IMR-90 (cell line): ENCODE measurements at places on chromosomes 11 and 22. TPM values are rescaled to one million over a fixed set of nuclear protein-coding genes. Genes with fewer than 3 reads are reported as not detected.

DNA sequence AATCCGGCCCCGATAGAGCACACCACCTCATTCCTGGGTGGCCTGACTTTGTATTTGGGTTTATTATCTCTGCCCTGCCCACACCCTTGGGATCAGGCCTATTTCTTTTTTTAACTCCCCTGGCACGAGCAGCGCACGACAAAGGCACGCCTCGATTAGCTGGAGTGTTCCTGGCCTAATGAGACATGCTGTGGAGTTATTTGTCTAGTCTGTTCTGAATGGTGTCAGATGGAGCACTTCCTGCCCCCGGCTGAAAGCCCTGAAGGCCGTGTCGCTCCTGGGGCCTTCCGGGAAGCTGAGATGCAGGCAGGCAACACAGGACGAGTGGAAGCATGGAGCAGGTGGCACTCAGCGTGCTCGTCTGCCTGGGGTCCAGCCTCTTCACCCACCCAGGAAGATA lies 47.1 kb downstream of the LARGE1 start:
- no peak for DNase-seq
- H3K27ac ChIP-seq = no peak overlapping the region
- H3K4me1 ChIP-seq = peaks cover 14% of the 10 kb centered on the region
- H3K4me3 ChIP-seq = no peak overlapping the region
- H3K27me3 ChIP-seq = no peaks in the 10 kb centered on the region

UBE2L3 gene
- 69.4 and 72.9 TPM in 2 replicates for polyA plus RNA-seq

GRCh38 chr22:30891443-30891755 lies 77.2 kb downstream of the MORC2 start:
- H3K27me3 ChIP-seq = no peaks in the 10 kb centered on the region
- no peak overlapping the region for H3K27ac ChIP-seq
- DNase-seq = no peak
- H3K4me3 ChIP-seq = no peak overlapping the region

HBE1 gene
- polyA plus RNA-seq = 7.7 and 12.7 TPM in 2 replicates

TCN1 gene
- not detected in 2 replicates for polyA plus RNA-seq

DNA sequence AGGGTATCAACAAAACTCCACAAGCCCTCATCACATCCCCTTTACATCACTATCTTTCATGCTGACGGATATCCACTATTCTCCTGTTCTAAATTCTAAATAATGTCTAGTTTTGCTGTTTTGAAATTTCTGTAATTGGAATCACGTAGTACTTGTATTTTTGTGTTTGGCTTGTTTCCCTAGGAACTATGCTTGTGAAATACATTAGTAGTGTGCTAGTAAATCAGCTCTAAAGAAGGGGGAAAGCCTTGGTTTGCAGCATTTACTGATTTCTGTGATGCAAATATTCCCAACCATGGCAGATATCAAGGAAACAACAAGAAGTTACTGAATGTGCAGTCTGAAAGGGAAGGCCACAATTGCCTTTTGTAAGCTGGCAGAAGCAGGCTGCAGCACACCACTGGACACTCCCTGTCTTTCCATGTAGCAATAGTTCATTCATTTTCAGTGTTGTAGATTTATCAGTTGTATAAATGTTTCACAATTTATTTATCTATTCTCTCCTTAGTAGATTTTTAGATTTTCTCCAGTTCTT lies 4.7 kb upstream of the FOLH1 start:
- H3K4me1 ChIP-seq = no peaks in the 10 kb centered on the region
- no peak for DNase-seq
- H3K27me3 ChIP-seq = no peaks in the 10 kb centered on the region
- H3K4me3 ChIP-seq = no peak overlapping the region
- no peaks in the 10 kb centered on the region for H3K36me3 ChIP-seq
- no peak overlapping the region for H3K27ac ChIP-seq

DNA sequence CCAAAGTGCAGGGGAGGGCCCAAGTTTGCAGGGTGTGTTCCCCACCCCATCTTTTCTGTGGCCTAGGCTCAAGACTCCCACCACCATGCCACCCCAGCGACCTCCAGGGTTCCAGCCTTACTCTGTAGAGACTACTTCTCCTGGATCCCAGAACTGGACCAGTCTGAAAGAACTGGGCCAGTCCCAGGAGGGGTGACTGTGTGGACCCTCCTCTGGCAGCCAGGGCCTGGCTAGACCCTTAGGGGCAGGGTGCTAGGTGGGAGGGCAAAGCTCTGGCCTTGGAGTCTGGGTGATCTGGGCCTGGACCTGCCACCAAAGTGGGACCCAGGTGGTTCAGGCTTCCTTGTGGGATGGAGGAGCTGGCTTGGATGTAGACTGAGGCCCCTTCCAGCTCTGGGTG lies 41.8 kb upstream of the ACCSL start:
- H3K36me3 ChIP-seq = no peaks in the 10 kb centered on the region
- no peak for DNase-seq
- H3K4me1 ChIP-seq = no peaks in the 10 kb centered on the region
- H3K27me3 ChIP-seq = peaks cover 8% of the 10 kb centered on the region
- no peak overlapping the region for H3K4me3 ChIP-seq
- no peak overlapping the region for H3K27ac ChIP-seq

DNA sequence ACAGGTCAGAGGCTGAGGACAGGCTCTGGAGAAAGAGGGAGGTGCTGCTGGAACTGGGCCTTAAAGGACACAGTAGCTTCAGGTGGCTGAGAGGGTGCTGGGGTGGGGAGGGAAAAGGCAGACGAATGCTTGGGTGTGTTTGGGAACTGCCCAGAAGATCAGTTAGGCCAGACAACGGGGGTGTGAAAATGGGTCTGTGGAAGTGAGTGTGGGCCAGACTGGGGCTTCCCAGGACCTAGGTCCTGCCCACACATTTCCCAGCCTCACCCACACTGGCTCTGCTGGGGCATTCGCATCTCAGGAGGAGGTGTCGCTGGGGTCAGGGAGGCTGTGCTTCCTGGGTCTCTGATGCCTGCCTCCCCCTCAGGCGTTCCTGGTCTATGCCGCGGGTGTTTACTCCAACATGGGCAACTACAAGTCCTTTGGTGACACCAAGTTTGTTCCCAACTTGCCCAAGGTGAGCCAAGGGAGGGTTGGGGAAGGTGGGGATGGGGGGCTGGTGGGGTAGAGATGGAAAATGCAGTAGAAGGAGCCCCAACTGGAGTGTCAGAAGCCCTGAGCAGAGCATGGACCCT lies 4.7 kb downstream of the DPP3 start:
- DNase-seq = no peak
- H3K4me1 ChIP-seq = peaks cover 3% of the 10 kb centered on the region; the same call in 1 of the 2 replicates
- H3K27me3 ChIP-seq = no peaks in the 10 kb centered on the region
- H3K27ac ChIP-seq = no peak overlapping the region
- no peak overlapping the region for H3K4me3 ChIP-seq

- H3K27me3 ChIP-seq = no peaks in the 10 kb centered on the region
- no peak overlapping the region for H3K4me3 ChIP-seq
- DNase-seq = no peak
- peaks cover 38% of the 10 kb centered on the region for H3K36me3 ChIP-seq
- no peaks in the 10 kb centered on the region; the same call in 1 of the 2 replicates for H3K4me1 ChIP-seq
These were observed 21.6 kb upstream of the TMEM191C start for GRCh38 chr22:21445437-21446127.

DNA sequence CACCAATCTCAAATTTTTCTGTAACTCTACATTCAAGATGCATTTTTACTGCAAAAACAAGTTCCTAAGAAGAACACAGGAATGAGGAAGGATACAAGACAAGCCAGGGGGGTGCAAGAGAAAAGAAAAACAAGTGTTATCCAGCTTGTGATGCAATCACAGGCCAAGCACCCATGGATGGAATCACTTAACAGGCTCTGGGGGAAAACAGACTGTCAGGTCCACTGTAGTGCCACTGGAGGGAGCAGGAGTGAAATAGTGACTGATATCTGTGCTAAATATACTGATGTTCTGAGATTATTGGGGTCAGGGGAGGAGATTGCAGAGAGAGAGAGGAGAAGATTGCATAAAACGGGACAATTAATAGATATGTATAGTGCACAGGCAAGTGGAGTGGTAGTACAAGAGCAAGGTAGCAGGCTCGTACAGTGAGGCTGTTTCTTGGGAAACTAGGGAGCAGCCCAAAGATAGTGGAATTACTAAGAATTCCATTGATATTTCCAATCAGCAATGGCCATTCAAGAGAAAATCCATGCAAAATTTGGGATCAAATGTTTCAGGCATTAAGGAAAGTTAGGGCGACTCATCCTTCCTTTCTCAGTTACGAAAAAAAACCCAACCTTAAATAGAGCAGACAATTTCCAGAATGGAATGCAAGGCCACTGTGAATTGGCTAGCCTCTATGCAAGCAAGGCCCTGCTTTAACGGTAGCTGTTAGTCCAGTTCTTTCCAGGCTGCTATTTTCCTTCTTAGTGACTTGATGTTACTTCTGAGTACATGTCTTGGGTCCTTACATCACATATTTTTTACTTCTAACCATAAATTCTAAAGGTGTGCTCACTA lies 52.2 kb upstream of the CEP126 start:
- DNase-seq = peak; percentile 79
- no peaks in the 10 kb centered on the region for H3K27me3 ChIP-seq
- H3K4me1 ChIP-seq = peaks cover 6% of the 10 kb centered on the region; the same call in 1 of the 2 replicates
- H3K36me3 ChIP-seq = no peaks in the 10 kb centered on the region

- H3K4me3 ChIP-seq = no peak overlapping the region
- peaks cover 10% of the 10 kb centered on the region for H3K4me1 ChIP-seq
- no peaks in the 10 kb centered on the region for H3K27me3 ChIP-seq
- H3K36me3 ChIP-seq = peaks cover 3% of the 10 kb centered on the region; the same call in 1 of the 2 replicates
These were observed 85.9 kb upstream of the PPARA start for GRCh38 chr22:46064228-46064965.

DNA sequence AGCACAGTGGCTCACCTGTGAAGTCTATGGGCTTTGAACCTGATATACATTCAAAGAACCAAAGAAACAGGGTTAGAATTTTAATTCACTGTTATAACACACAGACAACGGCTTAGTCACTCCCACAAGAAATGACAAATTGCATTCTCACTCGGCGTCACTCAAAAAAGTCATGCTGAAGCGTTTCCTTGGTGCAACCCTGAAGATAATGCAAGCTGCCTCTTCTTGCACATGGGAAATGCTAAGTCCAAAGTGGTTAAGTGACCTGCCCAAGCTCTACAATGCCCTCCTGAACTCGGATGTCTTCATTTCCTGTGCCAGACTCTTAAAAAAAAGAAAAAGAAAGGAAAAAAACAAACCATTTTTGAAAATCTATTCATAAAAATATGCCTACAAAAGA lies 10.0 kb downstream of the LGR4 start:
- no peak overlapping the region for H3K27ac ChIP-seq
- no peaks in the 10 kb centered on the region for H3K27me3 ChIP-seq
- no peak overlapping the region for H3K4me3 ChIP-seq
